H9 (cell line): ENCODE measurements at places on chromosomes 5 and 9. TPM values are rescaled to one million over a fixed set of nuclear protein-coding genes. Genes with fewer than 3 reads are reported as not detected.

The F2RL2 gene
- total RNA-seq: 0.09 TPM in 1 of 2 replicates, not detected in the other

- no peak for DNase-seq
Measured at GRCh38 chr5:18992264-18992663, 995.7 kb downstream of the CDH18 start.

The GPX8 gene
- 37.9 and 38.3 TPM in 2 replicates for total RNA-seq

The GNA14 gene
- 0.37 and 0.48 TPM in 2 replicates for total RNA-seq

DNA sequence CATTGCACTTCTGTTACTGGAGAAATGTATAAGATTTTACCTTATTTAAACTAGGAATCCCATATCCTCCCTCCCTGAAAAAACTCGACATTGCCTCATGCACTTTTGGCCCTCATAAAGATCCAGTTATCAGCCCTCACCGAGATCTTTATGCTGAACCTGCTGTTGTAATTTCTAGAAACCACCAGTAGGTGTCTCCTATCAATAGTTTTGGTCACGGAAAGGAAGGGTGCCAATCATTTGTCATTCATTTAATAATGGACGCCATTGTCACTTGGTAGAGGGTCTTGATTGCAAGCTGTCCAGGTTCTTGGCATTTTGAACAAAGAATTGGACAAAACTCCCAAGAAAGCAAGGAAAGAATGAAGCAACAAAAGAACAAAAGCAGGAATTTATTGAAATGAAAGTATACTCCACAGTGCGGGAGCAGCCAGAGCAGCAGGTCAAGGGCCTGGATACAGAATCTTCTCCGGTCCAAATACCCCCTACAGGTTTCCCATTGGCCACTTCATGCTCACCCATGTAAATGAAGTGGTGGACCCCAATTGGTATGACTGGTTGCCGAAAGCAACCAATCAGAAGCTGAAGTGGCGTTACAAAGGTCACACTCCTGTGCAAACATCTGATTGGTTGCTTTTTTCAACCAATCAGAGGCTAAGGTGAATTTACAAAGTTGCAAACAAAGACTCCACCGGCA lies 524.3 kb downstream of the PSAT1 start:
- DNase-seq: no peak

DNA sequence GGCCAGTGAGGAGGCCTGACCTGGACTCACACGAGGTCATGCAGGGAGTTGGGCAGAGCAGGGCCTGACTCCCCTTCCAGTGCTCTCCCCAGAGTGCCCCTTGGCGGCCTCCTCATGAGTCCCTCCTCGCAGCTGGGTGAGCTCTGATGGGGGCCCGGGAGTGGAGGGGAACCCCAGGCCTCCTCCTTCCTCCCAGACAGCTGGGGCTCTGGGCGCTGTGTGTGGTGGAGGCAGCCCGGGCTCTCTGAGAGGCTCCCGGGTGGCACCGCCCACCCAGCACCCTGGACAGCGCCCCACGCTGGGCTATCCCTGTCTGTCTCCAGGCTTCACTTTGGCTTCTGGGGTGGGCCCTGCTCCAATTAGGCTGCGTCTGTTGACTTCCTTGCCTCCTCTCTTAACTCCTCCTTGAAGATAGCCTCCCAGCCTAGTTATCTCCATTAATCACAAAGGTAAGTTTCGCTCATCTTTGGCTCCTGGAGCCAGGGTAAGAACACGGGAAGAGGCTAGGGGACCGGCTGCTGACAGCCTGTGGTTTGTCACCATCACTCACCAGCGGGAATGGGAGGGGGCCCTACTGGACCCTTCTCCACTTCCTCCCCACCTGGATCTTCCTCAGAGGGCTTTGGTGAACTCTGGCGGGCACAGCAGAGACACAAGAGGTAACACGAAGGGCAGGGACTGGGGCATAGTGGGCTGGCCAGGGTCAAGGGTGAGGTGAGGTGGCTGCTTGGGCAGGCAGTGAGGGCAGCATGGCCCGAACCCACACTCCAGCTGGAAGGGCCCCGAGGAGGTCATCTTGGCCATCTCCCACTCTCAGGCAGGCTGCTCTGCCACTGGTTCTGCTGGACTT lies 13.1 kb downstream of the PSD2 start:
- peak; percentile 82 for DNase-seq

The LRRC14B gene
- total RNA-seq: not detected in 2 replicates

DNA sequence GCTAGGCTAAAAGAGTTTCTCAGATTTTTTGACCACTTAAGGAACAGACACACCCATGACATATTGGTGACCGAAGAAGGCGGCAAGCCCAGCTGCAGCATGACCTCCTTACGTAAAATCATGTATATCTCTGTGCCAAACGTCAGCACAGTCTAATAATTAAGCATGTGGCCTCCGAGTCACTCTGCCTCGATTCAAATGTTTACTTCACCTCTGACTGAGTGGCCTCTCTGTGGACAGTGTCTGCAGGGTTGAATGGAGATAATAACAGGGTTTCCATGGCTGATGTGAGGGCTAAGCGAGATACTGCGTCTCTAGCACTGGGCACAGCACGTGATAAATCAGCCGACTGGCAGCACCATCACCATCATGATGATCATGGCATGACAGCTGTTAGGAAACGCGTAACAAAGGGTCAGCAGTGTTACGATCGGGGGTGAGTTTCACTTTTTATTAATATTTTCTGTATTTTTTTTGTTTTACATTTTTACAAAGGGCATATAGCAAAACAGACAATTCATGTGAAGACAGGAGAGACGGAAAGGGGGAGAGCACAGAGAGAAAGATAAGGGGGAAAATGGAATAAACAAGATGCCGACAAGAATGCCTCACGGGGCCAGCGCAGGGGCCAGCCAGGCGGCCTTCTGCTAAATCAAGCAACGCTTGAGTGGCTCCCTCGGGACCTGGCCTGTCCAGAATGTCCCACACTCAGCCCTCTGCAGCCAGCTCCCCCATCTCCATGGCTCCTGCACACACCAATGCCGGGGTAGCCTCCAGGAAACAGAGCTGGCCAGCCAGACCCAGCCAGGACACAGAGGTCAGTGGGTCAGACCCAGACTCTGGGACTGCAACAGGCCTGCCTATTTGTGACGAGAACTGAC lies 60.3 kb downstream of the ADAMTS2 start:
- no peak for DNase-seq

GRCh38 chr9:4689021-4689420 lies 9.7 kb downstream of the CDC37L1 start:
- DNase-seq: no peak

The SPINK13 gene
- total RNA-seq: not detected in 2 replicates

The FOXB2 gene
- 7.8 and 8.4 TPM in 2 replicates for total RNA-seq

DNA sequence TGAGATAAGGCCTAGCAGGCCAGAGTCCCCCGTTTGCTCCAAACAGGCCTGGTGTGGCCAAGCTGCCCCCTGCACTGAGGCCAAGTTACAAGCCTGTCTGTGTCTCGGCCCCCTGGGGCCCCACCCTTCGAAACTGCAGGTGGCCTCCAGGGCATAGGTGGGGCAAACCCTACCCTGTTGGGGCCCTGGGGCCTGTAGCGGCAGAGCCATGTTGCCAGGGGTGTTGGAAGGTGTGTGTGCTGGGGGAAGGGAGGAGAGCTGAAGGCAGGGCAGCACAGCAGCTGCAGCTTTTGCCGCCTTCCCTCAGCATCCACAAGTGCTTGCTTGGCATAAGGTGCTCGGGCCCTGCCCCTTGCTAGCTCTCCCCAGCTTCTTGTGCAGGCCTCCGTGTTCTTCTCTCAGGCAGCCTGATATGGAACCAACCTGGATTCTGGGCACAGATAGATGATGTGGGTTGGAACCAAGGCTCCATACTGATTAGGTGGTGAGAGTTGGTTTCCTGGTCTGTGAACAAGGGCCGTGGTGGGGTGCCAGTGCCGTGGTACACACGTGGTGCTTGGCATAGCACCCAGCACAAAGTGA lies 12.7 kb downstream of the IRF1 start:
- DNase-seq: no peak
